ENCODE measurements at places on chromosomes 4 and X. TPM values are rescaled to one million over a fixed set of nuclear protein-coding genes. Genes with fewer than 3 reads are reported as not detected.

- peak; percentile 40 for DNase-seq
Measured at GRCh38 chrX:150897421-150898320, 797 bp downstream of the CD99L2 start.

Gene BEX2
- 142 TPM for total RNA-seq

Gene IBSP
- not detected for total RNA-seq

- no peak for DNase-seq
Measured at GRCh38 chr4:1043651-1044468, 32.4 kb downstream of the FGFRL1 start.

Gene NLGN3
- total RNA-seq = 7.4 TPM

DNA sequence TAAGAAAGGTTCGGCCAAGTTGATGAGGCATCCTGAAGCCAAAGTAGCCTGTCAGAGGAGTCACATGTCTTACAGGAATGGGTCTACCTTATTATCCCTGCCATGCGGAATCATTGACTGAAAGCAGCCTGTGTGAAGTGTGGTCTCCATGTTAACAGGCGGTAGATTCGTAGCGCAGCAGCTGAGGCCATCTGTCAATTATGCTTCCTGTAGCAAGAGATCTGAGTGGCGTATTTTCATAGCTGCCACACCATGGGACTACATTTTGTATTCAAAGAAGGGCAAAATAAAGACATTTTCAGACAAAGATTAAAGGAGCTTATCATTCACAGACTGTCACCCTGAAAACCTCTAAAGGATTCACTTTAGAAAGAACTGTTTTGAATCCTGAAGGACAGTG, 11.2 kb upstream of the MED14 start:
- DNase-seq = no peak

Gene FOXR2
- not detected for total RNA-seq

DNA sequence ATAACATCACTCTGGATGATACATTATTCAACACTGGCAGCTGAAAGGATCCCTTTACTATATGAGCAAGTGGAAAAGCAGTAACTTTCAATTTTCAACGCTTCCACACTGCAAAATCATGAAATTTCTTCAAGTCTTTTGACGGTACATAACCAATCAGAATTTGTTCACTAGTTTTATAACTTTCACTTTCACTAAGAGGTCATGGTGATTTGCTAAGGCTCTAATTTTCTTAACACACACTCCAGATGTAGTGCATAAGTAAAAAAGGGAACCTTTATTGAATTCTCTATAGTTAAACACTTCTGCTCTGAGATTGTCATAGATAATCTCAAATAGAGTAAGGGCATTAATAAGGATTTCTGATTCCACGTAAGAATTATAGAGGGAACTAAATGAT, 4.1 kb downstream of the ARMCX2 start:
- no peak for DNase-seq

DNA sequence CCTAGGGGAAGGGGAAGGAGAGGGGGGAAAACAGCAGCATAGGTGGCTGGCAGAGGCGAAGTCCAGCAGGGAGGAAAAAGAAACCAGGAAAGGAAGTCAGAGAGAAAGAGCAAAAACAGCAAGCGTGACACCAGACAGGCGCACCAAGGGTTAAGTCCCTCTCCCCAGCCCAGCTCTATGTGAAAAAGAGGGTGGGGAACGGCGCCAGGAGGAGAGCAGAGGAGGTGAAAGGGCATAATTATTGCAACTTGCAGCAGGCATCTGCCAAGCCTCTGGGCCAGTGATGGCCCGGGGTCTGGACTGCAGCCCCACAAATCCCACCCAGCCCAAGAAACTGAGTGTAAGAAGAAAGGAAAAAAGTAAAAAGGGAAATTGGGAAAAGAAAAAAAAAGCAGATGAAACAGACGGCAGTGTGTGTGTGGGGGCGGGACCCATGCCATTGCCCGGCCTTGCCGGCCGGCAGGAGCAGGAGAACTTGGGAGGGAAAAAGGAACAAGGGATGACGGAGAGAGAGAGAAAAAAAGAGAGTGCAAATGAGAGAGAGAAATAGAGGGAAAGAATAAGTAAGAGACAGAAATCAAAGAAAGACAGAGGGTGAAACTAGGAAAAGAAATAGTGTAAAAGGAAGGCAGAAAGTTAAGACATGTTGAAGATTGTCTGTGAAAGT, 14.1 kb upstream of the RHOXF2 start:
- DNase-seq = peak; percentile 41

Gene TMEM156
- not detected for total RNA-seq

DNA sequence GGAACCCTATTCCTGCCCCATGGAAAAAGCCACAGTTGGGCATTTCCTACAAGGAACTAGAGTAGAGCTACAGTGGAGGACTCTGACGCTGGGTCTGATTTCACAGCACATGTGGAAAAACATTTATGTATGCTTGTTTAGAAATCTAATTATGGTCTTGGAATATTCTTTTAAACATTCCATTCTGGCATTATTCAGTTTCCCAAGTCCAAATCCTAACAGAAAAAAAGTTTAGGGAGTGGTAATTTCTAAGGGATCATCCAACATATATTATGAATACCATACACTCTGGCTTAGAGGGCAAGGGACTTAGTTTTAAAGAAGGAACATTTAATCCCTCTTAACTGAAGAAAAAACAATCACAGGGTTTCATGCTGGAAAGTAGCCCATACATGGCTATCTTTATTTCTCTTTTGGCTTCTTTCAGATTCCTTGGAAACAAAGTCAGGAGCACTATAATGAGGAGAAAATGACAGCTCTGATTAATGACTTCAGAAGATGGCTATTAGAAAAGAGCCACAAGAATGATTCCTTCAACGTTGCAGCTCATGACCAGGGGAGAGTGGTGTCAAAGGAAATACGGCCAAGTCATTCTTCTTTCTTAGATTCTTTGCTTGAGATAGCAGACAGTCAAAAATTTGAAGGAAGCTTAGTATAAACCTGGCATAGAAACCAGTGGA, 56.1 kb downstream of the CNGA2 start:
- DNase-seq = no peak

Gene HTATSF1
- 78.5 TPM for total RNA-seq

Gene F8A2
- total RNA-seq = not detected

Gene MAGEA8
- total RNA-seq = not detected

DNA sequence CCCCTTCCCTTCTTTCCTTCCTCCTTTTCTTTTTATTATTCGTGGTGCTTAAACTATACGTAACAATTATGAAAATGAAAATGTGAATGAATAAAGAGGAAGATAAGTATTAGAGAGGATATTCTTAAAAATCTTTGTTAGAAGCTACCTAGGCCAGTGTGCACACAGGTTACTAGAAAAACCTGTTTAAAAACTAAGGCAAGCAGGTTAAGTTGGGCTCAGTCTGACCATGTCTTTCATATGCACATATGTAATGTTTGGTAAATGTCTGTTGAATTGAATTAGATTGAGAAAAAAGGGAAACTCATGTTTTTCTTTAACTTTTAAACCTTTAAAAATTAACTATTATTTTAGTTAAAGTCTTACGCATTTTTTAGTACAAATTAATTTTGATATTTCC, 7.8 kb downstream of the SHROOM3 start:
- no peak for DNase-seq

Gene SULT1E1
- not detected for total RNA-seq

- no peak for DNase-seq
Measured at GRCh38 chrX:101745046-101745445, 85.4 kb upstream of the ARMCX2 start.

Gene SERTM2
- 9.3 TPM for total RNA-seq

GRCh38 chr4:140220058-140220457, 66.1 kb upstream of the MAML3 start:
- DNase-seq = no peak

Gene EIF1AX
- 30.6 TPM for total RNA-seq

DNA sequence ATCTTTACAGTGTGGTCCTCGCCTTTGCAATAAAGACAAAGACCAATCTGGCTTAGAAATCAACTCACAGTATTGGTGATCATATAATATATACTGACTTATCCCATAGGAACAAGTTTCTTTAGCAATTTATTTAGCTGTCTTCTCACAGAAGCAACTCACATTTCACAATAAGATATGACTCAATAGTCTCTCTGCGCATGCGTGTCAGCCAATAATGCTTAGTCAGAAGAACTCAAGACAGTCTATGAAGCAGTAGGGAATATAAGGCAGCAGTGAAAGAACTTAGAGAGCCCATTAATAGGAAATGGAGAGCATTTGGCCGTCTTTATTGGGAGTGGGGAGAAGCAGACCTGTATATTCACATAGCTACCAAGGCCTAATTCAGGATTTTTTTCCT, 216.7 kb downstream of the IL13RA2 start:
- no peak for DNase-seq

- no peak for DNase-seq
Measured at GRCh38 chr4:138192113-138192512, 50.0 kb downstream of the SLC7A11 start.

DNA sequence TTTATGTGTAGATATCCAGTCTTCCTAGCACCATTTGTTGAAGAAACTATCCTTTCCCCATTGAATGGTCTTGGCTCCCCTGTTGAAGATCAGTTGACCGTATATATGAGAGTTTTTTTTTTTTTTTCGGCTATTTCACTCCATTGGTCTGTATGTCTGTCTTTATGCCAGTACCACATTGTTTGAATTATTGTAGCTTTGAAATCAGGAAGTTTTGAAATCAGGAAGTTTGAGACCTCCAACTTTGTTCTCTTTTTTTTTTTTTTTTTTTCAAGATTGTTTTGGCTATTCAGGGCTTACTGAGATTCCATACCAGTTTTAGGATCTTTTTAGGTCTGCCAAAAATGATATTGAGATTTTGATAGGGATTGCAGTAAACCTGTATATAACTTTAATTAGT, 4.3 kb upstream of the SCD5 start:
- no peak for DNase-seq

Gene TLR3
- 0.21 TPM for total RNA-seq

Gene MAGEA9B
- total RNA-seq = not detected

- no peak for DNase-seq
Measured at GRCh38 chr4:100694467-100694866, 176.6 kb upstream of the EMCN start.

- peak; percentile 50 for DNase-seq
Measured at GRCh38 chrX:43969504-43970501, 3.4 kb downstream of the NDP start.

Gene LIN54
- 8.7 TPM for total RNA-seq

Gene USP51
- 7.3 TPM for total RNA-seq

DNA sequence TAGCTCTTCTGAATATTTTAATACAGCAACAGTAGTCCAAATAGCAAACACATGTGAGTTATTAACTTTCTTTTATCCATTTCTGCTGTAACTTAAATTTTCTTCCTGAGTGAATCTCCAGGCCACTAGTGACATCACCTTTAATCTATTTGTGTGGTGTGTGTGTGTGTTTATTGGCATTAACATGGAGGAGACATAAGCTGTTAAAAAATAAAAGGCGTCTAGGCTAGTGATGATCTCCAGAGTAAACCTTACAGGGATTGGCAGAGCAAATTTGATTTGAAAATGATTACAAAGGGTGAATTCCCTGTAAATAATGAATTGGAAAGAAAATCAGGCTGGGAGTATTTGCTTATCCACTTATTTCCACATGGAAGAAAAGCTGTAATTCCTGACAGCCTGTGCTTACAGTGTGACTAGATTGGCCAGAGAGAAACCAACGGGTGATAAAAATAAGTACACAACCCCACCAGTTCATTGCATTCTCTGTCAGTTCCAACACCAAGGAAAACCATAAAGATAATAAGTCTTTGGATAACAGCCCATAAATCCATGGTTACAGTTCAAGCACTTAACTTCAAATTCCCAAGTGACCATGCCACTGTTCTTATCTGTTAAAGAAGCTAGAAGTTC, 186.1 kb downstream of the ENOX2 start:
- DNase-seq = peak; percentile 59

GRCh38 chr4:68673143-68673542, 2.7 kb upstream of the UGT2B15 start:
- no peak for DNase-seq

- no peak for DNase-seq
Measured at GRCh38 chr4:100414016-100414790, 103.6 kb downstream of the EMCN start.

- DNase-seq = no peak
Measured at GRCh38 chr4:160370046-160370445, 1267.2 kb downstream of the RAPGEF2 start.

DNA sequence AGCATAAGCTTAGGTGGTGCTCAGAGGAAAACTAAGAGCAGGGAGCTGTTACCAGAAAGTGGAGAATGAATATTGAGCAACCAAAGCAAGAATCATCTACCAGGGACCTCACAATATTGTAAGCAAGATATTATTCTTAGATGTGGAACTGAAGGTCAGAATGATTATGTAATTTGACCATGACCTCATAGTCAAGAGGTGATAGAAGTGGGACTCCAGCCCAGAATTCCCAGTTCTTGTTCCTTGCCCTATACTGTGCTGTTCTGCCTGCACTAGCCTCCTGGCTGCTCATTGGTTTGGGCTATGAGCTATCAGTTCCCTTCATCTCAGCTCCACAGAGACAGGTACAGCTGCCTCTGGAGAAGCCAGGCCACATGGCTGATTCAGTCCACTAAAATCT, 229.4 kb downstream of the LDB2 start:
- DNase-seq = peak; percentile 61

GRCh38 chrX:53316860-53317237, 35.5 kb upstream of the IQSEC2 start:
- no peak for DNase-seq

DNA sequence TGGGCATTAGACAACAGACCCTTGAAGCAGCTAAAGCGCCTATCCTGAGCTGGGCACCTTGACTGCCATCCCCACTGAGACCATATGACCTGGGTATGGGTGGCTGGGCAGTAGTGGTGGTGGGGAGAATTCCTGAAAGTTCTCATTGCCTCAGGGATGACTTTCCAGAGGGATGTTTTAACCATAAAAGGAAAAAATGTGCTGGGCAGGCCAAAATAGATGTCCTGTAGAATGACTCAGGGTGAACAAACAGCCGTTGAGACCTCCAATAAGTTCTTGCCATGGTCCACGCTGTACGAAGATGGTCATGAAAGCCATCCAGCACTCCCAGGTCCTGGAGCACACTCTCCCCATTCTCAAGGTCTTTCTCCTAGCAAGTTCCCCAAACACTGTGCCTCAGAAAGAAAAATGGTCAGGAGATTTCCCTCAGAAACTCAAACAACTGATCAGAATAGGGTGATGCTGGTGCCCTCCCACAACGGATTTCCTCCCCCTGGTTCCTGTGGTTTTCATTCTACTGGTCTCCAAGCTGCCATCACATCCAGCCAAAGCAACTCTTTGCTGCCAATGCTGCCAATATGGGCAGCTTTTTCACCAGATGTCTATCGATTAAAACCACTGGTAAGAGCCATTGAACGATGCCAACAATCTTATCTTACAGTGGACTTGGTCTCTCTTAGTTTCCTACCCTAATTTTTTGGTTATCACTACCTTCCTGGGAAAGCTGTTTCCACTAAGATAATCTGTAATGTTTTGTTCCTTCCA, 11.2 kb downstream of the CDKN2AIP start:
- no peak for DNase-seq

Gene MAP9
- total RNA-seq = 20.8 TPM

DNA sequence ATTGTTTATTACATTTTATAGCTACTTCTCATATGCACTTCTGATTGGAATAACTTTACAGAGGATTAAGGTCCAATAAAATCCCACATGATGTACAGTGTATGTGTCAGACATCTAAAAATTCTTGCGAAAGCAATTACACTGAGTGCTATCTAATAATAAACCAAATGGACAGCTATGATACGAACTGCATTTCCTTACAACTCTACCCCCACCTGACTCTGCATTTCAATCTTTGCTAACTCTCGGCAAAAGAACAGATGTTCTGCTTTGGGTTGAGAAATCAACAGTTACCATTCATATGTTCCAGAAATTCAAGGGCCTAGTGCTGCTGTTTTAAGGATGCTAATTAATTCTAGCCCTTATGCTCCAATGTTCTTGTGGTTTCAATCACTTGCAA, 287.9 kb upstream of the NOCT start:
- no peak for DNase-seq

Gene DCAF8L2
- not detected for total RNA-seq

- DNase-seq = no peak
Measured at GRCh38 chr4:24850674-24851073, 55.3 kb downstream of the SOD3 start.
